Small intestine (tissue), 16 donors: ENCODE measurements at places on chromosomes 11 and 22. TPM values are rescaled to one million over a fixed set of nuclear protein-coding genes. Genes with fewer than 3 reads are reported as not detected.

DNA sequence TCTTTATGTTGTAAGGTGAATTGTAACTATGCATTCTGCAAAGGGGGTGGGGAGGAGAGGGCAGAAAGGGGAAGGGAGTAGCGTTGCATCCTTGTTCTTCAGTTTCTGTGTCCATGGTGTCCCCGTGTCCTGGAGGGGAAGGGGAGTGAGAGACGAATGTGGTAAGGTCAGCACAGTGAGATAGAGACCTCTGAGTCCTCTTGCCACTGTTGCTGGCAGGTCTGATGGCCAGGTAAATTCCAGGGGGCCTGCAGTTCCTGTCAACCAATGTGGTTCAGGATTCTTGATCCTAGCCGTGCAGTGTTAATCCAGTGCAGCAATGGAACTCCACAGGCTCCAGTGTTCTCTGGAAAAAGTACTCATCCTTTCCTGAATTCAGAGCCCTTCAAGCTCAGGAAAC lies 14.6 kb upstream of the ADSL start:
- no peak overlapping the region for H3K4me3 ChIP-seq
- peaks cover 2% of the 10 kb centered on the region for H3K4me1 ChIP-seq

DNA sequence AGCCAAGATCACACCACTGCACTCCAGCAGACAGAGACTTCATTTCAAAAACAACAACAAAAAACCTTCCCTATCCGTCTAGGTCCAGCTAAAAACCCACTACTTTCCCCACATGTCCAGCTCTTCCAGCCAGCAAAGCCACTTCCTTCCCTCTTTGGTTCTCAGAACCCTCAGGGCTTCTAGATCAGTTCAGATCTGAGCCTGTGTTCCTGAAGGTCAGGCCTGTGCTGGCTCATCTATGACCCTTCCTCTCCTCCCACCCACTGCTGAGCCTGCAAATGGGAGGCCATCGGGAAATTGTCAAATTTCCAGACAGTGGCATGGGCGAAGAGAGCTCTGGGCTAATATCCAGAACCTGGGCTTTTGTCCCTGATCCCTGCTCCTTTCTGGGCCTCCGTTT lies 37.8 kb downstream of the SLCO2B1 start:
- H3K27me3 ChIP-seq = no peaks in the 10 kb centered on the region
- no peaks in the 10 kb centered on the region for H3K4me1 ChIP-seq
- H3K4me3 ChIP-seq = no peak overlapping the region
- H3K36me3 ChIP-seq = no peaks in the 10 kb centered on the region
- H3K27ac ChIP-seq = no peak overlapping the region
- no peak for DNase-seq

- no peaks in the 10 kb centered on the region for H3K27me3 ChIP-seq
- H3K27ac ChIP-seq = no peak overlapping the region
- no peaks in the 10 kb centered on the region for H3K4me1 ChIP-seq
- no peak overlapping the region for H3K4me3 ChIP-seq
Measured at GRCh38 chr11:22699388-22699787, 33.0 kb downstream of the GAS2 start.

GRCh38 chr11:31795706-31796498 lies 15.2 kb downstream of the PAX6 start:
- H3K27me3 ChIP-seq = peaks cover 11% of the 10 kb centered on the region
- no peaks in the 10 kb centered on the region for H3K36me3 ChIP-seq
- no peak overlapping the region for H3K27ac ChIP-seq
- H3K4me1 ChIP-seq = no peaks in the 10 kb centered on the region

- no peaks in the 10 kb centered on the region for H3K27me3 ChIP-seq
- DNase-seq = no peak
- H3K36me3 ChIP-seq = peaks cover 7% of the 10 kb centered on the region
- no peak overlapping the region for H3K27ac ChIP-seq
- no peak overlapping the region for H3K4me3 ChIP-seq
Measured at GRCh38 chr11:2465202-2466068, 20.6 kb downstream of the KCNQ1 start.

DNA sequence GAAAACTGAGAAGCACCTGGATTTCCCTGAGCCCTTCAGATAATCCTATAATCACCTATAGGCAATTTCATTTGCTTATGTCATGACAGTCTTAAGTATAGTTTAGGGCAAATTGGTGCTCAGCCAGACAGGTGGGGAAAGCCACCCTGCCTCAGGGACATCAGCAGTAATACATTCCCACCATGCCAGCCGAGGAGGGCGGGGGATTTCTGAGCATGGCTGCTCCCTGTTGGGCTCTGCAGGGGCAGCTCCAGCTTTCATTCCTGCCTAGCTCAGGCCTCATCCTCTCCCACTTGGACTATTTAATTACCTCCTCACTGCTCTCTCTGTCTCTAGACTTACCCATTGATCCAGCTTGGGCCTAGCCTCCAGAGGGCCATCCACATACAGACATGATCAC lies 9.0 kb upstream of the DRD2 start:
- DNase-seq = no peak
- H3K36me3 ChIP-seq = no peaks in the 10 kb centered on the region
- H3K4me3 ChIP-seq = no peak overlapping the region
- H3K4me1 ChIP-seq = no peaks in the 10 kb centered on the region
- H3K27ac ChIP-seq = no peak overlapping the region

DNA sequence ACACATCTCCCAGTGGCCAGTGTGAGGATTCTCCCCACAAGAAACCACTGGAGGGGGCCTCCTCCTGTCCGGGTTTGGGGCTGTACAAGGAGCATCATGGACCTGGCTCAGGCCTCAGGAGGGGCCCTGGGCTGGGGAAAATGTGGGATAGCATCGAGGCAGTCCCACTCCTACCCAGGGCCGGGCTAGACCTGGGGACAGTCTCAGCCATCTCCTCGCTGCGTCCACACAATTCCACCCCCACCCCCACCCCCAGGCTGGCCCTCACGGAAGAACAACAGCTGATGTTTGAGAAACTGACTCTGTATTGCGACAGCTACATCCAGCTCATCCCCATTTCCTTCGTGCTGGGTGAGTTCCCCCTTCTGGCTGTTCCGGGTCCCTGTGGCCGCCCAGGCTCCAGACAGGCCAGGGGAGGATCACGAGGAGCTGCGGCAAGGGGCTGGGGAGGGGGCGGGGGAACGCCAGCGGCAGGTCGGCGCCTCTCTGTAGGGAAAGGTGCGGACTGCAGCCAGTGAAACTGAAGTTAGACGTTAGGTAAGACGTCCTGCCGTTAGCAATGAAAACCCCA lies 4.8 kb downstream of the BEST1 start:
- no peaks in the 10 kb centered on the region for H3K27me3 ChIP-seq
- H3K4me1 ChIP-seq = no peaks in the 10 kb centered on the region
- peak overlapping the region; percentile 26 for H3K4me3 ChIP-seq
- no peaks in the 10 kb centered on the region for H3K36me3 ChIP-seq
- H3K27ac ChIP-seq = peak overlapping the region; percentile 77

GRCh38 chr22:32692371-32692770 lies 109.1 kb upstream of the TIMP3 start:
- H3K4me3 ChIP-seq = no peak overlapping the region
- H3K4me1 ChIP-seq = no peaks in the 10 kb centered on the region
- no peaks in the 10 kb centered on the region for H3K36me3 ChIP-seq
- no peak for DNase-seq

DNA sequence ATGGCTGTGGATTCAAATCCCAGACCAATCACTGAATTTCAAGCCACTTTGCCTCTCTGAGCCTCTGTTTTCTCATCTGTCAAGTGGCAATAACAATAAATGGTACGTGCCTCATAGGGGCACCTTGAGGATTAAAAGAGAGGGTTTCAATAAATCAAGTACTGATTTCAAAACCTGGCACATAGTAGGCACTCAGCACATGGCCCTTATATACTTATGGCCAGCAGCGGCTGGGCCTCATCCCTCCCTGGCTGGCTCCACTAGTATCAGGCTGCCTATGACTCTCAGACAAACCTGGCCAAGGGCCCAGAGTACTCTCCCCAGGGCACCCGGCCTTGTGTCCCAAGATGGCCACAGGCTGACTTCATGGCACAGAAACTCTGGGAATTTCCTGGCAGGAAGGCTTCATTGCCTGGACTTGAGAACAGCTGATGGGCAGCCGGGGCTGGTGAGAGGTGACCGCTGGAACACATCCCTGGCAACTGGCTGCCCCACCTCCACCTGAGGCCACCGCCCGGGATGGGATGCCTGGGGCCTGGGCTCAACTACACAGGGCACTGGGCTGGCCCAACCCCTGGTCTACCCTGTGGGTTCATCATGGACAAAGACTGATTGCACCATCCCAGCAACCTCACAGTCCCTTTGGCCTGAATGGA lies 3.4 kb downstream of the FADS3 start:
- H3K4me1 ChIP-seq = no peaks in the 10 kb centered on the region
- peak overlapping the region; percentile 45 for H3K27ac ChIP-seq
- no peak for DNase-seq
- no peaks in the 10 kb centered on the region for H3K27me3 ChIP-seq
- H3K36me3 ChIP-seq = no peaks in the 10 kb centered on the region

- no peak overlapping the region for H3K4me3 ChIP-seq
- no peaks in the 10 kb centered on the region for H3K4me1 ChIP-seq
- no peak overlapping the region for H3K27ac ChIP-seq
- H3K27me3 ChIP-seq = no peaks in the 10 kb centered on the region
- no peak for DNase-seq
- peaks cover 90% of the 10 kb centered on the region for H3K36me3 ChIP-seq
Measured at GRCh38 chr11:1008001-1008802, 28.3 kb downstream of the MUC6 start.

DNA sequence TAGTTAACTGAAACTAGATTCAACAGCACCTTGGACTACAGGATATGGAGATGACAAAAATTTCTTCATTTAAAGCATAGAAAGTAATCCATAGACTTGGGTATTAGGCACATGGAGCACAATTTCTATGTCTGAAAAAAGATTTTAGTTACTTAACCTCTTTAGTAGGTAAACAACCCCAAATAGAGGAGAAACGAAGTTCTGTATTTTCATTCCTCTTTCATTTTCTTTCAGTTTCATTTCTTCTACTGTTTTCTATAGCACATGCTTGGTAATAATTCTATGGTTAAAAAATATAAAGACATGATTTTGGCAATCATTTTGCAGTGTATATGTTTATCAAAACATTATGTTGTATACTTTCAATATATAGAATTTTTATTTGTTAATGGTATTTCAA lies 99.5 kb downstream of the CASP12 start:
- DNase-seq = peak; percentile 5
- H3K27ac ChIP-seq = no peak overlapping the region
- peaks cover 4% of the 10 kb centered on the region for H3K4me1 ChIP-seq
- H3K36me3 ChIP-seq = no peaks in the 10 kb centered on the region
- no peak overlapping the region for H3K4me3 ChIP-seq
- H3K27me3 ChIP-seq = no peaks in the 10 kb centered on the region

DNA sequence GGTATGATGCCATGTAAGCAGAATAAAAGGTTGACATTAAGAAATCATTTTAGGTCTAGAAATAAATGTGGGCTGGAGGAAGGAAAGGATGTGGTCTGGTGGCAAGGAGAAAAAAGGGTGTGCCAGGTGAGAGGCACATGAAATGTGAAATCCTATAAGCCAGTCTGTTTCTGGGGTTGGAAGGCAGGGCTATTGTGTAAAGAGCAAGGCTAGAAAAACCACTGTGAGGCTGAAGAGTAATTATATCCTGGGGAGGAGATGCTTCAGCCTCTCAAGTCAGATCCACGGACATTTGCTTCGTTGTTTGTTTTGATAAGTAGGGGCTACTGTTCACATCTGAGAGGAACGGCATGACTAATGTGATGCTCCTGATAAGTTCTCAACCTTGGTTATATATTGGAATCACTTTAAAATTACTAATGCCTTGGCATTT lies 77.5 kb upstream of the CTSC start:
- H3K27me3 ChIP-seq = no peaks in the 10 kb centered on the region
- H3K4me1 ChIP-seq = no peaks in the 10 kb centered on the region
- peak overlapping the region; percentile 45 for H3K27ac ChIP-seq
- DNase-seq = no peak

DNA sequence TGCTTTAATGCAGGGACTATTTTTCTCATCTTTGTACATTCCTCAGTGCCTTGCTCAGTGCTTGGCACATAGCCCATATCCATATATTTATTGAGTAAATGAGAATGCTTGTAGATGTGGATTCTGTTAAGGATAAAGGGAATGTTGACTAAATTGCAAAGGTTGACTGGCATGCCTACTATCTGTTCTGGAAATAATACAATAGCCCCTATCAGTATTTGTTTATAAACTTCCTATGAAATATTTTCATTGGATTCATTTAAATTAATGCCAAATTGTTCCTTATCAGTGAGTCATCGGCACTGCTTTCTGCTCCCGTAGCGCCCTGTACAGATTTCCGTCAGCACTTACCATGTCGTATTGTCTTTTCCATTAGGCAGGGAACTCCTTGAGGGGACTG lies 8.0 kb downstream of the RNF121 start:
- H3K36me3 ChIP-seq = peaks cover 7% of the 10 kb centered on the region
- no peak for DNase-seq
- H3K27me3 ChIP-seq = no peaks in the 10 kb centered on the region
- no peak overlapping the region for H3K27ac ChIP-seq
- no peak overlapping the region for H3K4me3 ChIP-seq
- H3K4me1 ChIP-seq = peaks cover 10% of the 10 kb centered on the region

DNA sequence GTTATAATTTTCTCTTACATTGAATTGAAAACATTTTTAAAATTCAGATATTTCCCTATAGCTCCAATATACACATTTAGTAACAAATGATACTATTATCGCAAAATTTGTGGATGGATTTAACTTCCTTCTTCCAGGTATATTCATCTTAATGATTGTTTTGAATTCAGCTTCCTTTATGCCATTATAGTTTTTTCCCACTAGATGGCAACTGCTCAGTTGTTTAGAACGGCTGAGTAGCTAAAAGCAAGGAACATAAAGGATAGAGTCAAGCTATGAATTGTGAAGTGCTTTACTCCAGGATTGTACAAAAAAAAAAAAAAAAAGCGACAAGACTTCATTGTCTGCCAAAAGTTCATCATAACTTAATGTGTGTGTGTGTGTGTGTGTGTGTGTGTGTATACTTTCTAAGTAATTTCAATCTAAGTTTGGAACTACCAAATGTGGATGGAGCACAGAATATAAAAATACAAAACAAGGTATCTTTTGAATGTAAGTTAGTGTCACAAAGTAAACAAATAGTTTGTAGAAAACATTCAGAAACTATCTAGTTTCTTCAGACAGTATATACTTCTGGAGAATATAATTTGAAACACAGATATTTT lies 846.4 kb downstream of the DLG2 start:
- no peak overlapping the region for H3K4me3 ChIP-seq
- H3K36me3 ChIP-seq = no peaks in the 10 kb centered on the region
- H3K27me3 ChIP-seq = no peaks in the 10 kb centered on the region
- H3K27ac ChIP-seq = no peak overlapping the region
- DNase-seq = peak; percentile 6

DNA sequence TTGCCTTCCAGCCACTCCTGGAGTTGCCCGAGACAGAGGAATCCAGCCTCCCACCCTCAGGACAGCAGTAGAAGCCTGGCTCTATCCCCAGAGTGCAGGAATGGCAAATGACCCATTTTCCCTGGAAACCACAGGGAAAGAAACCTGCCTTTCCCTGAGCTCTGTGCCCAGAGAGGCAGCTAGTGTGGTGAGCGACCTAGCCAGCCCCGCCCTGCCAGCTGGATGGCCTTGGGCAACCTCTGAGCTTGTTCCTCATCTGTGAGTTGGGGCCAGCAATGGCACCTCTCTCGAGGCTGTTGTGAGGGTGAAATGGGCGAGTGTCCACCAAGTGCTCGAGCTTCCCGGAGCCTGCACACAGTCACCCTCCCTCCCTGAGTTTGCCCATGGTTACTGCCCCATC lies 3.7 kb downstream of the OMP start:
- peak overlapping the region; percentile 83 for H3K27ac ChIP-seq
- no peaks in the 10 kb centered on the region for H3K27me3 ChIP-seq
- peak; percentile 60 for DNase-seq

GRCh38 chr11:74694136-74694930 lies 36.9 kb downstream of the CHRDL2 start:
- H3K4me3 ChIP-seq = no peak overlapping the region
- no peak overlapping the region for H3K27ac ChIP-seq
- no peaks in the 10 kb centered on the region for H3K27me3 ChIP-seq
- no peaks in the 10 kb centered on the region for H3K36me3 ChIP-seq
- no peak for DNase-seq

Gene EFCAB6
- polyA plus RNA-seq = 1.9 TPM

Gene LRRN4CL
- not detected for polyA plus RNA-seq

Gene DEUP1
- polyA plus RNA-seq = 0.68 TPM

Gene TRIM29
- 2.3 TPM for polyA plus RNA-seq

Gene TESMIN
- polyA plus RNA-seq = 5.5 TPM
